ENCODE measurements at places on chromosomes 11 and 22.

GRCh38 chr11:63680834-63681320 is 423 bp upstream of the RTN3 start:
- H3K27me3 ChIP-seq: no peaks in the 10 kb centered on the region
- peak; percentile 15 for DNase-seq
- peak overlapping the region; percentile 94 for H3K4me3 ChIP-seq
- H3K27ac ChIP-seq: peak overlapping the region; percentile 82

DNA sequence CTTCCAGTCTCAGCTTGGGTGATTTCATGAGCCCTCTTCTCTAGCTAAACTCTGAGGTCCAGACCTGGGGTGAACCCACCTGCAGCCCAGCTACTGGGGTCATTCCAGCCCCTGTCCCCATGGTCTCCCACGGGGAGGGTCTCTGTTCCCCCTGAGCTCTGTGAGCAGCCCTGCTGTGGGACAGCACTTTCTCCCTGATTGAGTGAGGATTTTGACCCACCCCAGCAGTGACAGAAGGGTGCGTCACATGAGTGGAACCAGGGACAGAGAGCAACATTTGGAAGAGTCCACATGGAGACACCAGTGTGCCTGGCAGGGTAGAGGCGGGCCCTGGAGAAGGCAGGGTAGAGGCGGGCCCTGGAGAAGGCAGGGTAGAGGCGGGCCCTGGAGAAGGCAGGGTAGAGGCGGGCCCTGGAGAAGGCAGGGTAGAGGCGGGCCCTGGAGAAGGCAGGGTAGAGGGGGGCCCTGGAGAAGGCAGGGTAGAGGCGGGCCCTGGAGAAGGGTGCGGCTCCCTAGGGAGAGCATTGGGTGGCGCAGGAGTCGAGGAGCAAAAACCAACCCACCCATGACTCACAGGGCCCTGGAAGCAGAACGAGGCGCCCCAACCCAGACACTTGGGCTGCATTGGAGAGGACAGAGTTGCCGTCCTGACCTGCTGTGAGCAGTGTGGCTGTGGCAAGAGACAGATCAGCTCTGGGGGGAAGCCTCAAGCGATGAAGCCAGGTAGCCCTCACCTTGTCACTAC is 227.7 kb upstream of the B3GAT1 start:
- no peaks in the 10 kb centered on the region for H3K4me1 ChIP-seq
- DNase-seq: no peak
- H3K36me3 ChIP-seq: no peaks in the 10 kb centered on the region
- H3K27ac ChIP-seq: no peak overlapping the region
- H3K27me3 ChIP-seq: peaks cover 8% of the 10 kb centered on the region

GRCh38 chr22:47515384-47516125 is 753.1 kb downstream of the TBC1D22A start:
- no peak overlapping the region for H3K4me3 ChIP-seq
- no peak overlapping the region for H3K27ac ChIP-seq
- H3K36me3 ChIP-seq: no peaks in the 10 kb centered on the region
- DNase-seq: no peak

- DNase-seq: no peak
- H3K27me3 ChIP-seq: no peaks in the 10 kb centered on the region
- no peak overlapping the region for H3K27ac ChIP-seq
- H3K36me3 ChIP-seq: peaks cover 23% of the 10 kb centered on the region
- no peak overlapping the region for H3K4me3 ChIP-seq
- H3K4me1 ChIP-seq: peaks cover 8% of the 10 kb centered on the region
Observed at GRCh38 chr22:44107340-44107739, 73.4 kb upstream of the PARVG start.

DNA sequence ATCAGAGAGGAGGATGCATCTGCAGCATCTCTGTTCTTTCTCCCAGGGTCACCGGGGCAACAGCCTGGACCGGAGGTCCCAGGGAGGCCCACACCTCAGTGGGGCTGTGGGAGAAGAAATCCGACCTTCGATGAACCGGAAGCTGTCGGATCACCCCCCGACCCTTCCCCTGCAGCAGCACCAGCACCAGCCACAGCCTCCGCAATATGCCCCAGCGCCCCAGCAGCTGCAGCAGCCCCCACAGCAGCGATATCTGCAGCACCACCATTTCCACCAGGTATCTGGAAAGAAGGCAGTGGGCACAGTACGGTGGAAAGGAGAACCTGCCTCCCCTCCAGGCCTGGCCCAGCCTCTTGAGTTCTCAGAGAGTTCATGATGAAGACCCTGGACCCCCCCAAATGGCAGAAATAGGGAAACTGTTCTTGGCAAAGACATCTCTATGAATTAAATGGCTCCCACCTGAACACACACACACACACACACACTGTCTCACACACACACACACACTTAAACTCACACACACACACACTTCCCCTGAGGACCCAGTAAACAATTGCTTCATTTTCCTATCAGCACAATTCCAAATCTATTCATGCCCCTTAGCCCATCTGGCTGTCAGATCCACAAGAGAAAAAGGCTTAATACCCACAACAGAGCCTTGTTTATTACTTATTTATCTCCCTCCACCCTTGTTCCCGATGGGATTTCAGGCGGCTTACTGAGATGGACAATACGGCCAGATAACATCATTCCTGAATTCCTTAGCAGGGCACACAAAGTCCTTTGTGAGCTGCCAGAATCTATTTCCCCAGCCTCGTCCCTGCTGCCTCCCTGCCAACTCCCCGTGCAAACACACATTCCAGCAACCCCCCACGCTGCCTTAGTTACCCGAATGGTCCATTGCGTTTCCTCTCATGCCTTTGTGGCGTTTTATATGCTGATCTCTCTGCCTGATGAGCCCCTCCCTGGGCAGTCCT is 8.1 kb downstream of the TMA7B start:
- no peak overlapping the region for H3K27ac ChIP-seq
- no peak overlapping the region for H3K4me3 ChIP-seq
- peaks cover 6% of the 10 kb centered on the region for H3K27me3 ChIP-seq
- H3K36me3 ChIP-seq: peaks cover 31% of the 10 kb centered on the region

DNA sequence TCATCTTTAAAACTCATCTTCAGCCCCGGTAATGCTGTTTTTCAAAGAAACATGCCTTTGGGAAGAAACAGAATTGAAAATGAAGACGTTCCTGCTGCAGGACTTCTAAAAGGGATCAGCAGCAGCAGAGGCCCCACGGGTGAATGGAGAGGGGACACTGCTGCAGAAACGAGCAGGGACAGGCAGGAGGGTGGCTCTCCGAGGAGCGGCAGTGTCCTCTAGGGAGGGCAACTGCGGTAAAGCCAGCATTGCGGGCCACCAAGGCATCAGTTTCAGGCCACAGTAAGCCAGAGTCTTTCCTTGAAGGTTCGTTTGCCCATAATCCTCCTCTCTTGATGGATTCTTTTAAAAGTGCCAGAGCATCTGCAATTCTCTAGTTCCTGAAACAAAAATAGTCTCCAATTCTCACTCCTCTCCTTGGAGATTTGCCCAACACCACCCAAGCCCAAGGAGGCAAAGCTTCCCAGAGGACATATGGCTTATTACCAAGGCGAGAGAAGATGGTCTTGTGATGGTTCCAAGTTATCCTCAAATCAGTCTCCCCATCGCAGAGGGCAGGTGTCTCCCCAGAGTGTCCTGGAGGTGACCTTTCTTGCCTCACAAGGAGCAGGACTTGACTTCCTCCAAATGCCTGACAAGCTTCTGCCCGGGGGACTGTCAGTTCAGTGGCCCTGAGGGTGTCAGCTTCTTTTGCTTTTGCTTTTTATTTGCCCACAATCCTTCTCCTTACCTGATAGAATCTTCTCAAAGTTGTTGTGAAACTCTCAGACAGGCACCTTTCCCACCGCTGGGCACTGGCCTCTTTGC is 341.1 kb upstream of the B3GAT1 start:
- no peaks in the 10 kb centered on the region for H3K36me3 ChIP-seq
- peaks cover 8% of the 10 kb centered on the region for H3K27me3 ChIP-seq
- H3K27ac ChIP-seq: no peak overlapping the region
- DNase-seq: no peak
- H3K4me1 ChIP-seq: no peaks in the 10 kb centered on the region

GRCh38 chr11:101914341-101914737 is 471 bp upstream of the CEP126 start:
- peaks cover 3% of the 10 kb centered on the region for H3K27me3 ChIP-seq
- peaks cover 19% of the 10 kb centered on the region for H3K4me1 ChIP-seq
- H3K27ac ChIP-seq: peak overlapping the region; percentile 100
- peak overlapping the region; percentile 97 for H3K4me3 ChIP-seq
- no peaks in the 10 kb centered on the region for H3K36me3 ChIP-seq
- DNase-seq: no peak

GRCh38 chr11:8338138-8338537 is 74.5 kb upstream of the LMO1 start:
- DNase-seq: no peak
- no peak overlapping the region for H3K27ac ChIP-seq
- H3K27me3 ChIP-seq: peaks cover 1% of the 10 kb centered on the region
- H3K4me1 ChIP-seq: peaks cover 18% of the 10 kb centered on the region
- no peaks in the 10 kb centered on the region for H3K36me3 ChIP-seq

GRCh38 chr11:9060700-9061111 is 30.7 kb downstream of the SCUBE2 start:
- no peaks in the 10 kb centered on the region for H3K36me3 ChIP-seq
- no peak overlapping the region for H3K27ac ChIP-seq
- H3K27me3 ChIP-seq: peaks cover 9% of the 10 kb centered on the region
- no peak overlapping the region for H3K4me3 ChIP-seq
- peaks cover 3% of the 10 kb centered on the region for H3K4me1 ChIP-seq
- no peak for DNase-seq

DNA sequence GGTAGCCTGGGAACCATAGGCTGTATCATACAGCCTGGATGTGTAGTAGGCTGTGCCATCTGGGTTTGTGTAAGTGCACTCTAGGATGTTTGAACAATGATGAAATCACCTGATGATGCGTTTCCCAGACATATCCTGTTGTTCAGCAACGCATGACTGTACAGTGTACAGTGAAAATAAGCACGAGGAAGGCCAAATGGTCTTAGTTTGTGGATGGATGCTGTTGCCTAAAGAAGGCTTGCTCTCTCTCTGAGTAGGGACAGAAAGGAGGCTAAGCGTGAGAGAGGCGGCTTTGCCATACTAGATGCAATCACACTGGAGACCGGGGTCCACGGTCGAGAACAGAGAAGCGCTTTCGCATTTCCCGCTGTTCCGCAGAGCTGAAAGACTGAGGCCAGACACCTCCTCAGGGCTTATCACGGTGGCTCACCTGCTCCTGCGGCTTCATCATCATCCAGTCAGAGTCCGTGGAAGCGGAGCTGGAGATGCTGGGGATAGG is 27.6 kb upstream of the APLP2 start:
- H3K36me3 ChIP-seq: no peaks in the 10 kb centered on the region
- H3K4me3 ChIP-seq: no peak overlapping the region
- peaks cover 7% of the 10 kb centered on the region for H3K4me1 ChIP-seq
- no peak for DNase-seq

GRCh38 chr11:14158393-14158792 is 195.9 kb downstream of the SPON1 start:
- no peak overlapping the region for H3K4me3 ChIP-seq
- no peak for DNase-seq
- peaks cover 3% of the 10 kb centered on the region for H3K36me3 ChIP-seq
- no peak overlapping the region for H3K27ac ChIP-seq
- H3K27me3 ChIP-seq: peaks cover 2% of the 10 kb centered on the region

GRCh38 chr11:76186776-76187279 is 19.5 kb downstream of the WNT11 start:
- DNase-seq: no peak
- H3K4me3 ChIP-seq: no peak overlapping the region
- no peaks in the 10 kb centered on the region for H3K36me3 ChIP-seq
- no peak overlapping the region for H3K27ac ChIP-seq
- H3K4me1 ChIP-seq: no peaks in the 10 kb centered on the region
- peaks cover 10% of the 10 kb centered on the region for H3K27me3 ChIP-seq

DNA sequence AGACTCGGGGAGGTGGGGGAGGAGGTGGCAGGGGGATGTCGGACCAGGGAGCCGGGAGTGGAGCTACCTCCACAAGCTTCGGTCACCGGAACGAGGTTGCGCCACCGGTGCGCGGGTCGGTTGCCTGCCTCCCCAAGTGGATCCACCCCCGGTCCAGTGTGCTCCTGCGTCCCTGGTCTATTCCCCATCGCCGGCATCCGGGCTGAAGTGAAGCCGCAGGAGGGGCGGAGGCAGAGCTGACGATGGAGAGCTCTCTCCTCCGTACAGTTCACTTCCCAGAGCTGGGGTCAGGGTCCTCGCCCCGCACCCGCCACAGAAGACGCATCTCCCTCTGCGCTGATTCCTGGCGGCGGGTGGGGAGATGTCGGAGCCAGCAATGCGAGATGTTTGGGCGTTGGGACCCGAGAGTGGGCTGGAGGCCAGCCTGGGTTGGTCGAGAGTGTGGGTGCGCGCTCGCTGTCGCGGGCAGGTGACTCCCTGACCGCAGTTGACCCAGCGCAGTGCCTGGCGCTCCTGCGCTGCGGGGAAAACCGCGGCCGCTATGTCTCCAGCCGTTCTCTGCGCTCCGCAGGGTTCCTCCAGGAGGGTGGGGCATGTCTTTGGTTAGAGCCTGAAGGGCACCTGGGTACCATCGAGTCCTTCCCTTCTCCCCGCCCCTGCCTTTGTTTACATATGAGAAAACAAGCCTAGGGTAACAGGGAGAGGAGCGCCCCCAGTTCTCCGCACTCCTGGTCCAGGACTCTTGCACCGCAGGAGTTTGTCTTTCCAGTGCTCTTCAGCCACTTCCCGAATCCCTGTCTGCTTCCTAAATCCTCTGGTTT is 1.7 kb downstream of the C11orf96 start:
- H3K27me3 ChIP-seq: peaks cover 23% of the 10 kb centered on the region
- peak overlapping the region; percentile 79 for H3K4me3 ChIP-seq
- peaks cover 7% of the 10 kb centered on the region for H3K4me1 ChIP-seq
- no peak for DNase-seq
- no peaks in the 10 kb centered on the region for H3K36me3 ChIP-seq

GRCh38 chr11:104917271-104918112 is 19.2 kb upstream of the CASP12 start:
- H3K27me3 ChIP-seq: no peaks in the 10 kb centered on the region
- peaks cover 35% of the 10 kb centered on the region for H3K4me1 ChIP-seq
- H3K4me3 ChIP-seq: peak overlapping the region; percentile 87
- H3K27ac ChIP-seq: peak overlapping the region; percentile 77
- H3K36me3 ChIP-seq: no peaks in the 10 kb centered on the region

GRCh38 chr11:62678770-62679696 is at the start of gene UBXN1:
TSS of gene UBXN1 (minus strand) at chr11:62679073. CDS start at chr11:62678923, 150 bp downstream.
- DNase-seq: peak; percentile 76
- peaks cover 11% of the 10 kb centered on the region for H3K36me3 ChIP-seq
- H3K27me3 ChIP-seq: no peaks in the 10 kb centered on the region
- peaks cover 27% of the 10 kb centered on the region for H3K4me1 ChIP-seq
- peak within 1 kb of the TSS; percentile 97 for H3K27ac ChIP-seq

DNA sequence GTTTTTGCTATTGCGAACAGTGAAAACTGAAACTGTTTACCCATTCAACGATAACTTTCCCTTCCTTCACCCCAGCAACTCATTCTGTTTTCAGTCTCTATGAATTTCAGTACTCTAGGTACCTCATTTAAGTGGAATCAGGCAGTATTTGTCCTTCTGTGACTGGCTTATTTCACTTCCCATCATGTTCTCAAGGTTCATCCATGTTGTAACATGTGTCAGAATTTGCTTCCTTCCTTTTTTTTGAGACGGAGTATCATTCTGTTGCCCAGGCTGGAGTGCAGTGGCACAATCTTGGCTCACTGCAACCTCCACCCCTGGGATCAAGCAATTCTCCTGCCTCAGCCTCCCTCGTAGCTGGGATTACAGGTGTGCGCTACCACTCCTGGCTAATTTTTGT is 23.7 kb downstream of the HTR3B start:
- H3K27me3 ChIP-seq: no peaks in the 10 kb centered on the region
- H3K4me1 ChIP-seq: peaks cover 13% of the 10 kb centered on the region
- no peak for DNase-seq
